ENCODE measurements at places on chromosomes 1 and 21.

- DNase-seq = no peak
Observed at GRCh38 chr1:27233667-27234048, 774 bp upstream of the WDTC1 start.

- DNase-seq = no peak
Observed at GRCh38 chr1:4126251-4126650, 226.2 kb upstream of the C1orf174 start.

GRCh38 chr1:37556712-37557196 lies at the start of gene DNALI1:
Gene DNALI1, plus strand, starts transcription at chr1:37556940. Its CDS starts 55 bp downstream, at chr1:37556995.
- peak; percentile 84 for DNase-seq

- no peak for DNase-seq
Observed at GRCh38 chr1:46021046-46021996, 111.1 kb downstream of the PIK3R3 start.

DNA sequence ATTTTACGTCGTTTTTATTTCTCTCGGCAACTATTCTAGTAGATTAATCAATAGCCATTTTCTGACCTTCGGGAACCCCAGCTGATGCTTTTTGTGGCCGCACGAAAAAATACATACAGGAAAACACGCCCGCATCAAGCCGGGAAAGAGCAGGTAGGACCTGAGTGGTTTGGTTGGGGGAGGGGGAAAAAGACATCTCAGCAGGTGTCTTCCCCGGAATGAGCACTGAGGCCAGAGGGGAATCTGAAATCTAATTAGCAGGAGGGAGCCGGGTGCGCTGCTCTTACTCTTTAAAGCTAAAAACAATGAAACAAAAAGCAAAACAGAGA lies 618 bp upstream of the FOXD3 start:
- no peak for DNase-seq

DNA sequence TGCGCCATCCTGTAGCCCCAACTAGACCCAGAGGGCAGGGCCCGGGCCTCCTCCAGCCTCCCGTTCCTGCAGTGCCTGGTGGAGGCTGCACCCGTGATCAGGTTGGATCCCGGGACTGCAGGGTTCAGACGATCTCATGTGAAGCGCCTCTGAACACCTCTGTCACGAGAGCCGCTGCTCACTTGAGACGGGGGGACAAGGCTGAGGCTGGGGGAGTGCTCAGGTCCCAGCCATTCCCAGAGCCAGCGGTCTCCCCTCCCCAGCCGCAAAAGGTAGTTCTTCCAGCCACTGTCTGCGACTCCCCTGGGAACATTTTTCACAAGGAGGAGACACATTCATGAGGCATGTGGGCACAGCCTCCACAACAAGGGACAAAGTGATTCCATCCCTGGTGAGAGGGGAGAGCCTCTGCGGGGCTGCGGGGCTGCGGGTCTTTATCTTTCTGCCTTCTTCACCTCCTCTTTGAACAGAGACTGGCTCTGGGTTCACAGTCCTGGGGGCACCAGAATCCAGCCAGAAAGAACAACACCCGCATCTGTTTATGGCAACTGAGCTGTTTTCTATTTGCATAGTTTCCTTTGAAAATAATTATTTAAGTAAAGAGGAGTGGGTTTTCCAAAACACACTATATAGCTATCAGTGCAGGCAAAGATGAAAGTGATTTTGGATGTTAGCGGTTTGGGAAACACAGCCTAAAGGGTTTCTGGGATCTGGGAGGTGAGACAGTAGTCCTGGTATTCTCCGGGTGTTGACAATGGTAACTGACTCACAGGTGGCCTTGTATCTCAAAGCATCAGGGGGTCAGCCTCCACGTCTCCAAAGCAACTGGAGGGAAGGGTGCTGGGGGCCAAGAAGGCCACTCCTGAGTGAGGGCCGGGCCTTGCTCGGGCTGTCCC lies 13.0 kb upstream of the LDLRAP1 start:
- DNase-seq = no peak

DNA sequence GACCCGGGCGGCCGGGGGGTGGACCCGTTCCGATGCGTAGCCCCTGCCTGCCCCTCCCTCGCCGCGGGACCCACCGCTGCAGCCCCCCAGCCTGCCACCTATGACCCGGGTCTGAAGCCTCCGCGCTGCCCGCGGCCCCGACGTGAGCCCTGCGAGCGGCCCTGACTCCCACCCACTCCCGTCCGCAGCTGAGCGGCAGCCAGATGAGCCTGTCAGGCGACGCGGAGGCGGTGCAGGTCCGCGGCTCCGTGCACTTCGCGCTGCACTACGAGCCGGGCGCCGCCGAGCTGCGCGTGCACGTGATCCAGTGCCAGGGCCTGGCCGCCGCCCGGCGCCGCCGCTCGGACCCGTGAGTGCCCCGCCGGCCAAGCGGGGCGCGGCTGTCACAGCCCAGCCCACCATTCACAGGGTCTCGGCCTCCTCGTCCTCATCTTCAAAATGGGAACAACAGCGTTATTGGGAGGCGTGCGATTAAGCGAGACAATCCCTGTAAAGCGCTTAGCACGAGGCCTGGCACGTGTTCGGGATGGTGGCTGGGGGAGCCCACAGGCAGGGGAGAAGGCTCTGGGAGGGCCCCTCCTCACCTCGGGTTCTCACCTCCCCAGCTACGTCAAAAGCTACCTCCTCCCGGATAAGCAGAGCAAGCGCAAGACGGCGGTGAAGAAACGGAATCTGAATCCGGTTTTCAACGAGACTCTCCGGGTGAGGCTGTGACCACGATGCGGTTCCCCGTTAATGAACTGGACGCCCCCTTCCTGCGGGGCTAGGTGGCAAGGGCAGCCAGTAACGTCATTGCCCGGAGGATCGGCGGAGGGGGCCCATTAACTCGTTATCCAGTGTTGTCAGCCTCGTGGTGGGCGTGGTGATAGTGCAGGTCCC lies 8.2 kb downstream of the SYTL1 start:
- DNase-seq = peak; percentile 63

DNA sequence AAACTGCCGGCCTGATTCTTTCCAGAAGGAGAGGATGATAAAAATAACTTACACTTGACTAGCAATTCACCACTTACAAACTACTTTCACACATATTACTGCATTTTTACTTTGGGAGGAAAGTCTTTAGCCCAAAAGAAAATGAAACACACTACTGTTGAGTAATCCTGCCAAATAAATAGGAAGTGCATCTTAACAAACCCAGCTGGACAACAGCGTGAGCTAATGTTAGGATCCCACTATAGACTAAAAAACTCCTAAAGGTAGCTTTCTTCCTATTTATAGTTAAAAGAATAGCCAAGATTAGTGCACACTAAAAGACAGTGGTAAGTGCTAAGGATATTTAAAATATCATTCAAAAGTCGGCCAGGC lies 83.8 kb downstream of the HSF2BP start:
- DNase-seq = no peak

- no peak for DNase-seq
Observed at GRCh38 chr1:82567348-82567747, 766.6 kb downstream of the ADGRL2 start.

DNA sequence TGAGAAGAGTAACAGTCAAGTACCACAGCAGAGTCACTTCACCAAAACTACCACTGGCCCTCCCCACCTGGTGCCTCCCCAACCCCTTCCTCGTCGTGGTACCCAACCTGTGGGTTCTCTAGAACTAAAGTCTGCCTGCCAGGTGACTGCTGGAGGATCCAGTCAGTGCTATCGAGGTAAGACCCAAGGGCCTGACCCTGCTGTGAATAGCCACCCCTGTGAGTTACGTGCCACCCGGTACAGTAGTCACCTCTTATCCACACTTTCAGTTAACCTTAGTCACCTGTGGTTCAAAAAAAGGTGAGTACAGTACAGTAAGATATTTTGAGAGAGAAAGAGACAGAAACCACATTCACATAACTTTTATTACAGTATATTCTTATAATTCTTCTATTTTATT lies 16.5 kb downstream of the TTF2 start:
- no peak for DNase-seq

GRCh38 chr1:85479491-85479890 lies 14.5 kb upstream of the DDAH1 start:
- DNase-seq = no peak

DNA sequence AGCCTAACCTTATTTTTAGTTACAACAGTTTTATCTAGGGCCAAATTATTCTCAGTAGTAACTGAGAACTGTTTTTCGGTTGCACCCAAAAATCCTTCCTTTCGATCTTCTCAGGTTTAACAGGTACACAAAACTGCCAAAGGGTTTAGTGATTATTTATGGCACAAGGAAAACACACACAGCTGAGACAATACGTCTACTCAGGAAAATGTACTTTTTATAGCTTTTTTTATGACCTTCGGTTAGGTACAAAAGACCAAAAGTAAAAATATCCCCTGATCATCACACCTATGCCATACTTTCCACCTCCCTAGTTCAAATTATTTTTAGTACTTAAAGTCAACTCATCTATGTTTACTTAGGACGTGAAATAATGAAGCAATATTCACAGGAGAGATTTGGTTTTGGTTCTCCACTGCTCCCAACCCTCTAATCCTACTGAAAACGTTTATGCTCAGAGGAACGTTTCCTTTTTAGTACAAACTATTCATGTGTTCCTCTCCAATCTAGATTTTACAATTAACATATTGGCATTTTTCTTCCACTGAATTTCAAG lies 48.7 kb downstream of the TTLL7 start:
- DNase-seq = no peak

DNA sequence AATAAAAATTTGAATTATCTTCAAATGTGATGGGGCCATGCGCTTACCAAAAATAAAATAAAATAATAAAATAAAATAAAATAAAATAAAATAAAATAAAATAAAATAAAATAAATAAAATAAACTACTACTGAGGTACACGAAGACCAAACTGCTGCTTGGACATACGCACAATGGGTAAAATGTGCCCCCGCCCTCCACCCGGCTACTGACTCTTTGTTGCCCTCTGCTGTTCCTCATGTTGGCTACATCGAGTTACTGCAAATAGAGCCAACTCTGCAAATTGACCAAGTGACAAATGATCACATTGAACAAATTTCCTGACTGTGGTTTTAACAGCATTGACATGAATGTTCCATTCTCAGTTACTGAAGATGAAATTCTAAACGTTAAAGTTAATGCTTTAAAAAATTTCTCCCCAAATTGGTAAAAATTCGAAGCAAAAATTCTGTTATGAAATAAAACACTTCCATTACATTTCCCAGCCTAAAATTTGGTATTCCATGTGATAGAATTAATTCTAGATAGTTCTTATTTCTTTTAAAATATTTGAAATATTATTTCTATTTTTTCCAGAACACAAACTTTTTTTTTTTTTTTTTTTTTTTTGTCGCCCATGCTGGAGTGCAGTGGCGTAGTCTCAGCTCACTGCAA lies 18.8 kb upstream of the MAP1LC3C start:
- DNase-seq = peak; percentile 50

GRCh38 chr1:186207391-186208085 lies 167.5 kb downstream of the TPR start:
- peak; percentile 76 for DNase-seq

GRCh38 chr1:6871300-6871972 lies 86.2 kb downstream of the CAMTA1 start:
- no peak for DNase-seq

GRCh38 chr1:61931587-61932279 lies 189.5 kb downstream of the PATJ start:
- no peak for DNase-seq

DNA sequence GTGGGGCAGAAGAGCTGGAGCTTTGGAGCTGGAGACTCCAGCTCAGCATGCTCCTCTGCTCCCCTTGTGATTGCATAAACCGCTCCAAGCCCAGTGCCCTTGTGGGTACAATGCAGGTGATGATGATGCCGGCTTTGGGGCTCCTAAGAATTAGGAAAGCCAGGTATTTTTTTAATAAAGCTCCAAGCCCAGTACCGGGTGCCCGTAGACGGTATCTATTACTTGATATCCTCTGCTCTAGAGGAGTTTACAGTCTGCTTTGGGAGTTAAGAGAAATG lies 27.2 kb downstream of the TENT5C start:
- DNase-seq = no peak

DNA sequence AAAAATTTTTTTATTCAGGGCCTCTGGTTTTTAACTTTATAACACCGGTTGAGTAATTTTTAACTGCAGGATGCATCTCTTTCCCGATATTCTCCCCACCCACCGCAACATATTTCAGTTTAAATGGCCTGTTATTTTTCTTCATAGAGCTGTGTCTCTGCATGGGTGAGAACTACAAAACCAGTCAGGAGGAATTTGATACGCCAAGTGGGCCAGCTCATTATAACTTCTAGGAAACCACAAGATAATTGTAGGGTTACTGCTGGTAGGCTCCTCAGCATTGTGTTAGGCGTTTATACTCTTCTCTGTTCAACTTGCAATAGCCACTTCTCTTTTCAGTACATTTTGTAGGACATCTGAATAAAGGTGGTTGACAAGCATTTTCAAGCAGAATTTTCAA lies 169.7 kb downstream of the PBX1 start:
- peak; percentile 36 for DNase-seq

DNA sequence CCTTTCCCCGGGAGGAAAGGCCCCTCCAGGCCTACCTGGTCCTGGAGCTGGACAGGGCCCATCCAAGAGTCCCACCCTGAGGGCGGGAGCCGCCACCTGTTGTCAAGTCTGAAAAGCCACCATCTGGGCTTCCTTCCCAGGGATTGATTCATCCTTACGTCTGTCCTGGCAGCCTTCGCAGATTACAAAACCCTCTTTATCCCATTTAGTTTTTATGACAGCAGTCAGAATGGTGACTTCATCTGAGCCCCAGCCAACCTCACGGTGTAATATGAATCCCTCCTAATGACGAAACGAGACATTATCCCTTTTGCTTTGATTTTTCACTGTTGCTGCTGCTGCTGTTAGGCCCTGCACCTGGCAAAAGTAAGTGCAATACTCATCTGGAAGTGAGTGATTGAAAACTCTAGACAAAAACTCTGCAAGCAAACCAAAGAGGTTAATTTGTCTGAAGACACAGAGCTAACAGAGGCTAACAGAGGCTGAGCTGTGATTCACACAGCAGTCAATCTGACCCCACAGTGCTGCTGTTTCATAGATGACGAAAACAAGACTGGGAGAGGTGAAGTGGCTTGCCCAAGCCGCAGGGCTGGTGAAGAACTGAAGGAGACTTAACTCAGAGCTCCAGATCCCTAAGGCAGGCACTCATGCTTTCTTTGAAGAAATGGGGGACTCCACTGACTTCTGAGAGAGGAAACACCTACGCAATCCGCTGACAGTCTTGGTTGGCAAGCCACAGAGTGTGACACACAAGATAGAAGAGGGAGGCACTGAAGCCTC lies 30.0 kb upstream of the S100A7 start:
- peak; percentile 43 for DNase-seq

GRCh38 chr1:95583661-95584210 lies 349.7 kb downstream of the RWDD3 start:
- DNase-seq = no peak

DNA sequence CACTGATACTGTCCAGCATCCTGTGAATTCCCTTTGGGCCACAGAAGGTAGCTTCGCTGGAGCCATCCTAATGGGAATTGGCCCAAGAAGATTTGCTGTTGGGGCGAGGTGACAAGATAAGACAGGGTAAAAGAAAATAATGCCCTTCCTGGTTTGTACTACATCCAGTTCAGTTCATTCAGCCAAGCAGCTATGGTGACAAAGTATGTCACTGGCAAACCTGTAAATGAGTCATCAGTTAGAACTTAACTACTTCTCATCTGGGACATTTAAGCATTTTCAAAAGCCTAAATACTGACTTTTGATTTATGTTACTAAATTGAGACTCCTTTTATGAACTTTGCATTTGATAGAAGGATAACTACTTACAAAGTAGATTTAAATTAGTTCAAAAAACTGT lies 54.2 kb downstream of the WDR64 start:
- peak; percentile 30 for DNase-seq
